ENCODE measurements at places on chromosomes 2 and 18. TPM values are rescaled to one million over a fixed set of nuclear protein-coding genes. Genes with fewer than 3 reads are reported as not detected.

The MAP2 gene
- total RNA-seq: 0.97 TPM

The FKBP1B gene
- total RNA-seq: 3.8 TPM

The LAMA3 gene
- 4.9 TPM for total RNA-seq

DNA sequence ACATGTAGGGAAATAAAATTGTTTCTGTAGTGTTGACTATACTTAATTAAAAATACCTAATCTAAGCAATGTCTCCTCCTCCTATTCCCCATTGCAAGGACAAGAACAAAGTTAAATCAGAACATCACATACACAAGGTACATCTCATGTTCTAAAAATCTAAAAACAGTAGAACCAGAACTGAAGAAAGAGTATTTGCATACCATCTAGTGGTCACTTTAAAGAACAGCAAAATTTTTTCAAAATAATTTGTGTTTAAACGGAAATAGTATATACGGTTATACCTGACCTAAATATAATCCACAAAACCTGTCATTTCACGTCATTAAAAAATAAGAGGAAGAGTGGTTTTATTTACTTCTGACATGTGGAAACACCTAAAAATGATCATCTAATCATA is 294.3 kb upstream of the KCNH7 start:
- H3K4me1 ChIP-seq: no peaks in the 10 kb centered on the region
- DNase-seq: no peak
- no peak overlapping the region for H3K27ac ChIP-seq
- no peaks in the 10 kb centered on the region for H3K36me3 ChIP-seq
- H3K27me3 ChIP-seq: no peaks in the 10 kb centered on the region

DNA sequence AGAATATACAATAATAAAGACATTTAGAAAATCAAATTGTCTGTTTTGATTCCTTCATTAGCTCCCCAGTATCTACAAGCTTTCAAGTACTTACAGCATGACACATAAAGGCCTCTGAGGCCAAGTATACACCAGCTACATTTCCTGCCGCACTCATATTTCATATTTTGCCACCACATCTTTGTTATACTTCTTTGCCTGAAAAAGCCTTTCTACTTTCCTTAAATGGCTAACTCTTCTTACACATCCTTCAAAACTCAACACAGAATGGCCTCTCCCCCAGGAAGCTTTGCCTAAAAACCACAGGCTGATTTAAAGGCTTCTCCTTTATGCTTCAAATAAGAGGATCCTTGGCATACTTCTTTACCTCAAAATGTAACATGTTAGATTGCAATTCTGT is 4.5 kb downstream of the STK17B start:
- peaks cover 38% of the 10 kb centered on the region for H3K4me1 ChIP-seq
- H3K36me3 ChIP-seq: peaks cover 32% of the 10 kb centered on the region
- no peaks in the 10 kb centered on the region for H3K27me3 ChIP-seq
- H3K4me3 ChIP-seq: peak overlapping the region; percentile 82
- DNase-seq: no peak

DNA sequence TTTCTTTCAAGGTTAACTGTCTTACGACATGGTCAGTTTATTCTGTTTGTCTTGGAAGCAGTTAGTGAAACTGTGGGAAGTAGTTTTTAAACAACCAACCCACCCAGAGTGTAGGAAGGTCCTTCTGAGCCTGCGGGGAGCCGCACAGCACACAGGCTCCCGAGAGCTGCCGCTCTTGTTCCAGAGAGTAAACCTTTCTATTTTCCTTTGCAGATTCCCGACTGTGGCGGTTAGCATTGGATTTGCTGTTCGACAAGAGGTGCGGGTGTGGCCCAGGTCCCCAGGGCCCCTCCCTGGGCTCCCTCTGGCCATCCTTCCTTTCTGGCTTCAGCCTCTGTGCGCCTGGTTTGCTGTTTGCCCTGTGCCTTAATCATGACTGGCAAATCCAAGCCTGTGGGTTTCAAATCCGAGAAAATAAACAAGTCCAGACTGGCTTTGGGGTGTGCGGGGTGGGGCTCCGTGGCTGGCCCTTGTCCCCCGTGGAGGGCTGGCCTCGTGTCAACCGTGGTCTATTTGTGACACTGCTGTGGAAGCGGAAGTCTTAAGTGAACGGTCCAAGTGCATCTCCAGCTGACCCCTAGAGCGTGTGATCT is 30.7 kb downstream of the IMPA2 start:
- no peak overlapping the region for H3K27ac ChIP-seq
- DNase-seq: no peak
- no peak overlapping the region for H3K4me3 ChIP-seq
- no peaks in the 10 kb centered on the region for H3K27me3 ChIP-seq
- no peaks in the 10 kb centered on the region for H3K4me1 ChIP-seq
- H3K36me3 ChIP-seq: peaks cover 99% of the 10 kb centered on the region

DNA sequence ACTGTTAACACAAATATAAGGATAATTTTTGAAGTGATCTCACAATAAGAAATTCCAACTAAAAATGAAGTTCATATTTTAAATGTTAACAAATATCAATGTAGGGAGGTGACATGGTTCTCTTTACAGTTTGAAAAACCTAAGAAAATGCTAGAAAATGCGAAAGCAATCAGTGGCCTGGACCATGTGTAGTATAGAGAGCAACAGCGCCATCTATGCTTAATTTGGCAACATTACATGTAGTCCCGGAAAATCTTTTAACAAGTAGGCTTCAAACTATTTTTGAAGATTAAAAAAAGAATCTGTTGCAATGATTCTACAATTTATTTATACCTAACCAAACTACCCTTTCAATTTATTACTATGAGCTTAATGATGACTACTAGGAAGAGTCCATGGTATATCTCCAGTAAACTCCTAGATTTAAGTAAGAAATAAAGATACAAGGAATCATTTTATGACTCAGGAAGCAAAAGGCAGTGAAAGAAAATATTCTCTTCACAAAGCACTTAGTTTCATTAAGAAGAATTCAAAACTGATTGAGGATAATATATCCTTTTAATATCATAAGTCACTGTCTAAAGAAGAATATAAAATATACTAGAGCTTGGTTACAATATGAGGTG is 33.3 kb downstream of the NDUFA10 start:
- H3K4me3 ChIP-seq: no peak overlapping the region
- no peaks in the 10 kb centered on the region for H3K27me3 ChIP-seq
- H3K36me3 ChIP-seq: no peaks in the 10 kb centered on the region
- no peaks in the 10 kb centered on the region for H3K4me1 ChIP-seq
- H3K27ac ChIP-seq: no peak overlapping the region

GRCh38 chr2:61700464-61700863 is 153.4 kb downstream of the FAM161A start:
- DNase-seq: no peak
- no peaks in the 10 kb centered on the region for H3K4me1 ChIP-seq
- no peak overlapping the region for H3K4me3 ChIP-seq
- no peaks in the 10 kb centered on the region for H3K36me3 ChIP-seq

- no peaks in the 10 kb centered on the region for H3K27me3 ChIP-seq
- no peak for DNase-seq
- H3K36me3 ChIP-seq: no peaks in the 10 kb centered on the region
- H3K27ac ChIP-seq: no peak overlapping the region
- H3K4me3 ChIP-seq: no peak overlapping the region
- no peaks in the 10 kb centered on the region for H3K4me1 ChIP-seq
Measured at GRCh38 chr2:62499430-62500060, 6.5 kb downstream of the TMEM17 start.

DNA sequence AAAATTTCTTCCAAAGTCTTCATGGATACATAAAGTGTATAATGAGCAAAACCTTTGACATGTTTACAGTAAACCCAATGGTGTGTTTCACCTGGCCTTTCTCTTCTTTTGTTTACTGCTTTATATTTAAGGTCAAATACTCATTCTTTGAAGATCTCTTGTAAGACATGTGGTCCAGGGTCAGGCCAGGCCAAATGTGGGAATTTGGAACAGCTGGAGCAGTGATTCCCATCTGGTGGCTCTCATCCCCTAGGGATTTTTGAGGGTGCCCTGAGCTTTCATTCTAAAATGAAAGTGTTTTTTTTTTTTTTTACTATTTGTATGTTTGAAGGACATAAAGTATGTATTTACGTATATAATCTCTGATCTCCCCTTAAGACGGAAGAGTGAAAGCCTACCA is 13.8 kb upstream of the MGAT5 start:
- H3K27ac ChIP-seq: no peak overlapping the region
- H3K4me1 ChIP-seq: peaks cover 2% of the 10 kb centered on the region
- H3K36me3 ChIP-seq: no peaks in the 10 kb centered on the region
- DNase-seq: no peak
- no peaks in the 10 kb centered on the region for H3K27me3 ChIP-seq
- no peak overlapping the region for H3K4me3 ChIP-seq

- no peak for DNase-seq
- H3K4me3 ChIP-seq: no peak overlapping the region
- H3K36me3 ChIP-seq: no peaks in the 10 kb centered on the region
- H3K27ac ChIP-seq: no peak overlapping the region
Measured at GRCh38 chr2:227188292-227188691, 23.9 kb downstream of the COL4A3 start.

All from spleen (tissue), 13 donors.